Activated CD4-positive, alpha-beta T cell treated with anti-CD3 and anti-CD28 coated beads, Interleukin-2, amount 50 U/mL, for 1 hour (primary cell): ENCODE measurements at places on chromosomes 3 and 15.

DNA sequence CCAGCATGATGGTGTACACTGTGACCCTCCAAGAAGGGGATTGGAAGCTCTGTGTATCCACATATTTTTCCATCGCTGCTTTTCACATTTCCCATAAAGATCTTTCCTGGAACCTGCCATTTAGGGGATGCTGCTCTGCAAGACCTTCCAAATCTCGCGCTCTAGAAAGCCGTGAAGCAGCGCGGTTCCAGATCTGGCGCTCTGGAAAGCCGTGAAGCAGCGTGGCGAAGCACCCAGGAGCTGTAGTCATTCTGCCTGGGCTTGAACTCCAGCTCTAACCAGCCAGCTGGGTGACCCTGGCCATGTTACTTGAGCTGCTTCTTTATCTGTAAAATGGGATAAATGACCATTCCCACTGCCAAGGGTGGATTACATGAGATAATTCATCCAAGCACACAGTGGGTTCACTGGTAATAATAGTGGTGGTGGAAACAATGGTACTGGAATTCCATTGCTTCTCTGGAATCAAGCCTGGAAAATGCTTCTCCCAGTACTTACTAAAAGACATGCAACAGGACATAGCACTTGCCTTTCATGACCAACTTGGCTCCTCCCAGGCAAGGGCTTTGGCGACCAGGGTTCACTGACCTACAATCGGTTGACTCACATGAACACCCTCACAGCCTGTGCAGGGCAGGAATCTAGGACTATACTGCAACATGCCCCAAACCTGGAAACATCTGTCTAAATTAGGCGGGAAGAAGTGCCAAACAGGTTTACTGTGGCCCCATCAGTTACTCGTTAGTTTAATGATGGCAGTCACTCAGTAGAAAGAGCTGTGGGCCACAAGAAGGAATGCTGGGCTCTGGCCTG lies 70.7 kb downstream of the XXYLT1 start:
- DNase-seq: no peak

- DNase-seq: no peak
Observed at GRCh38 chr15:89674526-89674925, 4.6 kb downstream of the PLIN1 start.

- DNase-seq: no peak
Observed at GRCh38 chr3:78163379-78163778, 1123.5 kb downstream of the ROBO2 start.

DNA sequence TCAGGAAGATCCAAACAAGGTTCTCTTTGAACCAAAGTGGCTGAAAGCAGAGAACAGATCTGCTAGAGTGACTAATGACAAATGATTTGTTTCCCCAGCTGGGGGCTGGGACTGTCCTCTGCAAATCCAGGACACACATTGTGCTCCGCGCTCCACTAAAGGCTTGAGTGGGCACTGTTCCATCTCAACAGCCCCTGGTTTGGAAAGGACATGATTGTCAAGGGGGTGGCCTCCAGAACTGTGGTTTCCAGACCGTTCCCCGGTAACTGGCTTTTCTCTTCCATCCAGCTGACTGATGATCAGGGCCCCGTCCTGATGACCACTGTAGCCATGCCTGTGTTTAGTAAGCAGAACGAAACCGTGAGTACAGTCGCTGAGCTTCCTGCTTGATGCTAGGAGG lies 91.0 kb downstream of the LRTM1 start:
- no peak for DNase-seq

DNA sequence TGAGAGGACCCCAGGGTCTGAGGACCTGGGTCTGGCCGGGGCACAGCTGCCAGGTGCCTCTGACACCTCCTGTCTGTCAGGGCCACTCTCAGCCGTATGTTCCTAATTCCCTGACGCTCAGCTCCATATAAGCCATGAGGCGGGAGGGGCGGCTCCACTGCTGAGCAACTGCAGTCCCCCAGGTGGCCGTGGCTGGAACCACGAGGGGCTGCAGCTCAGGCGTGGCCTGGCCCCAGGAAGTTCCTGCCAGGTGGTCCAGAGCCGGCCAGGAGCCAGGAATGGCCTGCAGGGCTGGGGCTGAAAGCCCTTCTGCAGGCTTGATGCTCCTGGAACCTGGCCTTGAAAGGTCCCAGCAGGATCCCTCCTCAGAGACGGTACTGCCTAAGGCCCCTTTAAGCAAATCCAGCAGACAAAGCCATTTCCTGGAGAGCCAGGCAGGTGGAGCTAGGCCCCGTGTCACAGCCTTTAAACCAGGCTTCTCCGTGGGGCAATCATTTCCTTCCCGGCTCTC lies 118.0 kb downstream of the CHSY1 start:
- DNase-seq: no peak

DNA sequence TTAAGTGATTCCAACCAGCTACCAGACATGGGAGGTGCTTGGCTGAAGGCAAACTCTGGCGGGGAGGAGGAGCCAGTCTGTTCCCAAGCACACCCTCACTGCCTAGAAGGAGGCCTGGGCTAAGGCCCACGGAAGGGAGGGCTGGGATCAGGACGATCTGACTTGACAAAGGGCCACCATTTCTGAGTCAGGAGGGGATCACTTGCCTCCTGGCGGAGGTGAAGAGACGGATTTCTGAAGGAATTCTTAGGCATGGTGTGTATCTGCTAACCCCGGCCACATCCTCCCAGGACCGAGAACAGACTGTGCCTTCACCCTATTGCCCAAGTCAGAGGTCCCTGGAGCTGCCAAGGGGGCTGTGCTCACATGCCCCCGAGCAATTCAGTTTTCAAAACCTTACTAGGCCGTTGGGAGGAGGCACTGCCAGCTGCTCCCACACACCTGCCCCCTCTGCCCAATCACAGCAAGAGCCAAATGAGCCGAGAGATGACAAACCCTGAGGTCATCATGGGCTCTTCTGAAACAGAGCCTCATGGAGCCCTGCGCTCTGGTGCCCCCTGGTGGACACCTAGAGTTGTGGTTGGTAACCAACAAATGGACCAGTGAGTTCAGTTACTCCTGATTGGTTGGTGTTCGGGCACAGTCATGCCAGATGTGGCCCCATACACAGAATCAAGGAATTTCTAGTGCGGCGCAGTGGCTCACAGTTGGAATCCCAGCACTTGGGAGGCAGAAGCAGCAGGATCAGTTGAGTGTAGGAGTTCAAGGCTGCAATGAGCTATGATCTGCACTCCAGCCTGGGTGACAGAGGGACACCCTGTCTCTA lies 6.5 kb upstream of the TNK2 start:
- peak; percentile 96 for DNase-seq

- DNase-seq: no peak
Observed at GRCh38 chr3:193729601-193730000, 136.6 kb downstream of the OPA1 start.

DNA sequence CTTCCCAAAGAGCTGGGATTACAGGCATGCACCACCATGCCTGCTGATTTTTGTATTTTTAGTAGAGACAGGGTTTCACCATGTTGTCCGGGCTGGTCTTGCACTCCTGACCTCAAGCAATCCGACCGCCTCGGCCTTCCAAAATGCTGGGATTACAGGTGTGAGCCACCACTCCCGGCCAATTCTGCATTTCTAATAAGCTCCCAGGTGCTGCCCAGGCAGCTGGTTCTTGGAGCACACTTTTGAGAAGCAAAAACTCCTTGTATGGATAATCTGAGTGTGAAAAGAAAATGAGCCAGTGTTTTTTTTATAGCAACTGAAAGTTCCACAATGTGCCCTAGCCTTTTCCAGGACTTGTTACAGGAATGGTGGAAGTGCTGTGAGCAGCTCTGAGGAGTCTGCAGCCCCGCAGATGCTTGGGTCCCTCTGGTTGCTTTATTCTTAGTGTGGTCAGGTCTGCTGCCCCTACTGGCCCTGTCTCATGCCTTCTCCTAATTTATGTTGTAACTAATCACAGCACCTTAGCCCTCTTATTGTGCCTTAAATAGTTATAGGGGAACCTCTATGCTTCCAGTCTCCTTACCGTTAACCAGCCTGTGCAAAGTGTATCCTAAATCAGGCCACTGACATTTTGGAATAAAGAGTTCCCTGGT lies 13.5 kb upstream of the KCNAB1 start:
- DNase-seq: no peak

GRCh38 chr15:68034081-68034480 lies 20.0 kb upstream of the PIAS1 start:
- DNase-seq: no peak

DNA sequence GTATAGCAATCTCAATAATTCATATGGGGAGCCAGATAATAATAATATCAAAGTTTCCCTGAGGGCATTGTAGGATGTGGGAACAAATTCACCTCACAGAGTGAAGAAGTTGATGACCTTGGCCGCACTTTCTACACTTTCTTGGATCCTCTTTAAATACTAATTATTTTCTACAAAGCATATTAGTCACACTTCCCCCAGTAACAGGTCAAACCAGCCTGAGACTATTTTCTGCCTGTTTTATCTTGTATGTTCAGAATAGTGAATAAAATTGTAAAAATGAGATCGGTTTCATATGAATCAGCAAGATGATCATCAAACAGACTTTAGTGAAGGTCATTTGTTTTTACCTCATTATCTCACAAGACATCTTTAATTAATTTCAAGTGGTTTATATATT lies 2.3 kb upstream of the OR5K3 start:
- no peak for DNase-seq

DNA sequence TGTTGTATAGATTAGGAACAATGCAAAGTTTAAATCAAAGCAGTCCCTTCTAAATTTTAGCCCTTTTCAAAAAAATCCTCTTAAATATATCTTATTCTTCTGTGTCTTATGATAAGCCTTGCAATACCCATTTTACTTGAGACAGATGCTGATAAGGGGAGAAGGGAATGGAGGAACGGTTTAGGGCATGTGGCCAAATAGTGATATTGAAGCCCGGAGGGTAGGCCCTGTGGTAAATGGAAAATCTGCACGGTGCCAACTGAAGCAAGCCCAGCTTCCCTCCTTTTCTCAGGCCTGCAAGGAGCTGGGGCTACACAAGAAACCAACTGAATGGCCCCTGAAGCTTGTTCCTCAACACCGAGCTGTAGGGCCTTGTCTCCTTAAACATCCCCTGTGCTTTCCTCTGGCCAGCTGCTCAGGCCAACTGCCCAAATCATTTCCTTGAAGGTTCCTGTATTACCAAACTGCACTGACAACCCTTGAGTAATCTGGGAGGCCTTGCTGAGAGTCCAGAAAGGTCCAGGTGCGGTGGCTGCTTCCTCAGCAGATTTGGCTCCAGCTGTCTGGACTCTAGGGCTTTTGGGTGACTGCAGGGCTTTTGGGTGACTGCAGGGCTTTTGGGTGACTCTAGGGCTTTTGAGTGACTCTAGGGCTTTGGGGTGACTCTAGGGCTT lies 67.2 kb downstream of the NCEH1 start:
- DNase-seq: no peak

- DNase-seq: no peak
Observed at GRCh38 chr3:60094392-60094947, 1044.6 kb upstream of the CFAP20DC start.

DNA sequence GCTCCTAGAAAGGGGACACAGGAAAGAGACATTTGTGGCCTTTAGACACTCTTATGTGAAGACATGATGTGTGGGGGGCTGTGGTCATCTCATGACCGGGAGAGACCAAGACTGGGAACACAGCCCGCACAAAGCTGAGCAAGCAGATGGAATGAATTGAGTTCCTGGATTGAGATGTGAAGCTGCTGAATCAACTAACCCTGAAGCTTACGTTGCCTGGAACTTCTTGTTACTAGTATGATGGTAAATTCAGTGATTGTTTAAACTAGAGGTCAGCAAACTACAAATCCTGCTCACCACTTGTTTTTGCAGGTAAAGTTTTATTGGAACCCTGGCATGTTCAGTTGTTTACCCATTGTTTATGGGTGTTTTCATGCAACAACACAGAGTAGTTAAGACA lies 83.4 kb upstream of the BHLHE40 start:
- DNase-seq: no peak

GRCh38 chr3:17301271-17301670 lies 416.5 kb downstream of the PLCL2 start:
- no peak for DNase-seq

DNA sequence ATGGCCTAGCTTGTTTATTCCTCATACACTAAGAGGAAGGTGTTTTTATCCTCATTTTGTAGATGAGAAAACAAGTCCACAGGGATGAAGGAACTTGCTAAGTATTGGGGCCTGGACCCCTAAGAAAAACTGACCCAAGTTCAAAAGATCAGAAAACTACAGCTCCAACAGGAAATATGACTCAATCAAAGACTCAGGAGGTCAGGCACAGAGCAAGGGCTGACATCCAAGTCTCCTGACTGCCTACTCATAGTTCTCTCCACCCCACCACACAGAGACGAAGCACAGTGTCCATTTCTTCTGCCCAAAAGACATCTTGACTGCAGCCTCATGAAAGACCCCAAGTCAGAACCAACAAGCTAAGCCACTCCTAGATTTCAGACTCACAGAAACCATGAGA lies 26.9 kb upstream of the TPM1 start:
- DNase-seq: no peak

DNA sequence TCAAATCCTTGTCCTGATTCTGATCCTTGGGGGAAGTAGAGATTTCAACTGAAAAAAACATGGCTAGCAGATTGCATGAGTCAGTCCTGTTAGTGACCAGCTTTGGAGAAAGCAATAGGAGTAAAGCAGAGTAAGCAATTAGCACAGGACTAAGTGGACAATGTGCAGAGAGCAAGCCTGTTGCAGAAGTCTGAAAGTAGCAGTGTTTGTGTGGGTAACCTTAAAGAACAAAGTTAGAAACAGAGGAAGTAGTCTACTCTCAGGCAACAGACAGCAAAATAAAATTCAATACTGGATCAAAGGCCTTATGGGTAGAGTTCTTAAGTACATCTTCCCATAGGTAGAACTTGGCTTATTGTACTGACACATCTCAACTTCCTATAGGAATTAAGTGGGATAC lies 916.8 kb downstream of the CADM2 start:
- no peak for DNase-seq

DNA sequence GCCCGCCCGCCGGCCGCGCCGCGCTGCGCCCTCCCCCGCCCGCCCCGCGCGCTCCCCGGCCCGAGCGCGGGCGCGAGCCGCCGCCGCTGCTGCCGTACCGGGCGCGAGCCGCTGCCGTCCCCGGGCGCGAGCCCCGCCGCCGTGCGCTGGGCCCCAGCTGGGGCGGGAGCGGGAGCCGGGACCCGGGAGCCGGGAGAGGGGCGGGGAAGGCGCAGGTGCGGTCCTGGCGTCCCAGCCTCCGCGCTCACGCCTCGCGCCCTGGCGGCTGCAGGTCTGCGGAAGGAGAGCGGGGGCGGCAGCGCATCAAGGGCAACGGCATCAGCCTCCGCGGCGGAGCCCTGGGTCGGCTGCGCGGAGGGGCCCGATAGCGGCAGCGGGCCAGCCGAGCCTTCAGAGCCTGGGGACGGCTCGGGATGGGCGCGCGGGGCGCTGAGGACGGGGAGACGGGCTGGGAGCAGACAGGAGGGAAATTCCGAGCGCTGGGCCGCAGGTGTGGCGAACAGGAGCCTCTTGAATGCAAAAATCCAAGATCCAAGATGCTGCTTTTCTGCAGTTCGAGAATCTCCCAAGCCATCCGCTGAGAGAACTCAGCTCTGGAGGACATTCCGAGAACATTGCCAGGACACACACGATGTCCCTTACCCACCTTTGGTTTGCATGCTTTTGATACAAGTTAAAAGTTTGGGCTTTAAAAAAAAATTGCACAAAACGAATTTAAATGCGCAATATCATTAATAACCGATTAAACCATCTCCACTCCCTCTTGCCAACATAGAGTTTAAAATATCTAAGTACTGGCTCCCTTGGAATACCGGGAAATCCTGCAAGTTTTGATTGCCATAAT lies 251.1 kb downstream of the TJP1 start:
- DNase-seq: no peak

GRCh38 chr3:187198490-187198889 lies 1.2 kb downstream of the RTP1 start:
- no peak for DNase-seq

GRCh38 chr15:66948294-66948693 lies 117.1 kb upstream of the SMAD3 start:
- DNase-seq: no peak
